ENCODE measurements at places on chromosomes 12 and 14.

- DNase-seq = no peak
Observed at GRCh38 chr14:80447392-80447791, 236.1 kb upstream of the DIO2 start.

- DNase-seq = no peak
Observed at GRCh38 chr12:15527201-15528080, 205.1 kb downstream of the PTPRO start.

- DNase-seq = no peak
Observed at GRCh38 chr14:38544776-38545175, 288.9 kb upstream of the CLEC14A start.

- no peak for DNase-seq
Observed at GRCh38 chr12:132162508-132163031, 18.3 kb downstream of the NOC4L start.

GRCh38 chr14:96038920-96039632 is at the start of gene C14orf132:
Gene C14orf132, plus strand, starts transcription at chr14:96039362. Its CDS starts 139 bp downstream, at chr14:96039501.
- no peak for DNase-seq

- DNase-seq = no peak
Observed at GRCh38 chr12:87155621-87156020, 873.6 kb downstream of the C12orf50 start.

DNA sequence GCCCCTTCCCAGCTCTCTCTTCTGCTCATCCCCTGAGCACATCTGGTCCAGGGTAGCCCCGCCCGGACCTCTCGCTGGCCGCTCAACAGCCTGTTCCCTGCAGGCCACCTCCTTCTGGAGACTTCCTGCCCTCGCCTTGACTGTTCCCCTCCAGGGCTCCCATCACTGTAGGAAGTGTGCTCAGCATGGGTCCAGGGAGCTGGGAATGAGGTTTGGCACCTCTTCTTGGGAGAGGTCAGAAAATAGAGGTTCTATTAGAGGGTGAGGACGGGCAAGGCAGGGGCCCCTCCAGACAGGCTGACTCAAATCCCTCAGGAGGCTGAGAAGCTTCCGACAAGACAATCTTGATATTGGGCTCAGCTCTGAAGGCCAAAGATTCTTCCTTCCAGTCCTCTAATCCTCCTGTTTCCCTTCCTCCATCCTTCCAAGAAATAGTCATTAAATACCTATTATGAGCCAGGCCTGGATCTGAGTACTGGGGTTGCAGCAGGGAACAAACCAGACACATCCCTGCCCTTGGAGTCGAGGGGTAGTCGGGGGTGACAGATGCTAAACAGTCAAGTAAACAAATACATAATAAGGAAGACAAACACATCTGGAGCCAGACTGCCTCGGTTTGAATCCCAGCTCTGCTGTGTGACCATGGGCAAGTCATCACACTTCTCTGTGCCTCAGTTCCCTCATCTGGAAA is 30.6 kb downstream of the CMKLR1 start:
- no peak for DNase-seq

GRCh38 chr12:69438539-69438938 is 31.6 kb upstream of the FRS2 start:
- DNase-seq = no peak

- DNase-seq = no peak
Observed at GRCh38 chr12:106123551-106124081, 15.1 kb downstream of the NUAK1 start.

Measured in iPS DF 6.9 (cell line).